Right ventricle myocardium superior (tissue), 1 donor: ENCODE measurements at places on chromosomes 6 and 20.

GRCh38 chr20:49318091-49318429 lies 40.2 kb upstream of the ZNFX1 start:
- no peak for DNase-seq

- peak; percentile 26 for DNase-seq
Measured at GRCh38 chr6:35078896-35079295, 62.2 kb downstream of the TCP11 start.

DNA sequence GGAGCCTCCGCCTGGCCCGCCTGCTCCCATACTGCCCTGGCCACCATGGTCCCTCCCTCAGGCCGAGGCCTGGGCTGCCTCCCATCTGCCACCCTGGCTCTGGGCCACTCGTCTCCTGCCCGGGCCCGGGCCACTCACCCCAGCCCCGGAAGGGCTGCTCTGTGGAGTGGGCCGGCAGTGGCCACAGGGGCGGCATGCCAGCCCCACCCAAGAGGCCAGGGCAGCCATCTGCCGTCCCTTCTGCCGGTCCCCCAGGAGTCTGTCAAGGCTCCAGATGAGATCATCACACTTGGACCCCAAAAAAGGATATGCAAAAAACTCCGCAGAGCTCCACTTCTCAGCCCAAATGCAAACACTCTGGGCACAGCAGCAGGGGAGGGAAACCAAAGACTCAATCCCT lies 23.8 kb upstream of the TLDC2 start:
- peak; percentile 65 for DNase-seq

DNA sequence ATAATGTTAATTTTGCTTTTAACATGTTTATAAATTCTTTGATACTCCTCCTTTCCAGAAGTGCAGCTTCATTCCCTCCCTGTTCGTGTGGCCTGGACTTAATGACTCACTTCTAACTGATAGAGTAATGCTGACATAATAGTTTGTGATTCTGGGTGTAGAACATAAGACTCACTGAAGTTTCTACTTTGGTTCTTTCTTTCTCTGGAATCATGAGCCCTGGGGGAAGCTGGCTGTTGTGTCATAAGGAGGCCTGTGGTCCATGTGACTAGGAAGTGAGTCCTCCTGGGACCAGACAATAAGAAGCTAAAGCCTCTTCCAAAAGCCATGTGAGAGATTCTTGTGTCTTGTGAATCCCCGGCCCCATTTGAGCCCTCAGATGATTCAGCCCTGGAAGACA lies 30.5 kb upstream of the HLA-G start:
- no peak for DNase-seq

- DNase-seq, result no peak
Measured at GRCh38 chr6:39313526-39314272, 520 bp downstream of the KCNK17 start.

DNA sequence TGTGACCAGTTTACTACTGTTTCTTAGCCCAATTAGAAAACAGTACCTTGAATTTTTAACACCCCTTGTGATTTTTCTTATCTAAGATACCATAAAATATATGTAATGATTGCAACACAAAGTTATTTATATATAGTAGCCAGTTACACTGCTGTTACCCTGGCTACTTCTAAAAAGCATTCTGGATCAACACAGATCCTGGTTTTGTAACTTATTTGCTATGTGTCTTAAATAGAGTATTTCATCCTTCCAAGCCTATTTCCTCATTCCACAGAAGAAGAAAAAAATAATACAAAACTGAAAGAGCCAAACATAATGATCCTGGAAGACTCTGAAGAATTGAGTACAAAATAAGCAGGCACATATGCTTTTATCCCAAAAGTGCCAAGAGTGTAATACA lies 19.0 kb upstream of the GSTA4 start:
- DNase-seq, result no peak

DNA sequence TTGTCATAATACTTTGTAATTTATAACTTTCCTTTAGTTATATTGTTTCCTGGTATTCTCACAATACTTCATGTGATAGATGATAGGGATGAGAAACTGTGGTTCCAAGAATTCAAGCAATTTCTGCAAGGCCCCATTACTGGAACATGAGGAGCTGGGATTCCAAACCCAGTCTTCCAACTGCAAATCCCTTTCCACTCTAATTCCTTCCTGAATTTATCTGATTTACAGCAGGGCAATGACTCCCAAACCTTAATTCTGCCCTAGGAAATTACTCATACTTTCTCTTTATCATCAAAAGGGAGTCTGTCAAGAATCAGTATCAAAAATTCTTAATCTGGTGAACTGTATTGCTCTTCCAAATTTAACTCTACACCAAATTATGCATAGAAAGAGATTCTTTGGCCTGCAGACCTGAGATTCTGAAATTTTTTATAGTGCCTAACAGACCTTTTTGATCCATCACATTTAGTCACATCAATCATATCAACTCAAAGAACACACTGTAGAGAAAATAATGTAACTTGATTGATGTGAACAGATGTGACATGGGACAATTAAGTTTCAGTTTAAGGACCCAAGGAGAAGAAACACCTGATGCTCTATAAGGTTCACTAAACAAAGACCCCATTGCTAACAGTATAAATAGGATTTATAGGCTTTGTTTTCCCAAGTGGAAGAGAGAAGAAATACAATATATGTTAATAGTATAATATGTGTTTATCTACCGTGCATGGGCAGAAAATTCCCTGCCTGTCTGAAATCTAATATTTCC lies 41.5 kb upstream of the GJA1 start:
- DNase-seq, result no peak

GRCh38 chr6:125220712-125221111 lies 67.1 kb downstream of the TPD52L1 start:
- peak; percentile 58 for DNase-seq

DNA sequence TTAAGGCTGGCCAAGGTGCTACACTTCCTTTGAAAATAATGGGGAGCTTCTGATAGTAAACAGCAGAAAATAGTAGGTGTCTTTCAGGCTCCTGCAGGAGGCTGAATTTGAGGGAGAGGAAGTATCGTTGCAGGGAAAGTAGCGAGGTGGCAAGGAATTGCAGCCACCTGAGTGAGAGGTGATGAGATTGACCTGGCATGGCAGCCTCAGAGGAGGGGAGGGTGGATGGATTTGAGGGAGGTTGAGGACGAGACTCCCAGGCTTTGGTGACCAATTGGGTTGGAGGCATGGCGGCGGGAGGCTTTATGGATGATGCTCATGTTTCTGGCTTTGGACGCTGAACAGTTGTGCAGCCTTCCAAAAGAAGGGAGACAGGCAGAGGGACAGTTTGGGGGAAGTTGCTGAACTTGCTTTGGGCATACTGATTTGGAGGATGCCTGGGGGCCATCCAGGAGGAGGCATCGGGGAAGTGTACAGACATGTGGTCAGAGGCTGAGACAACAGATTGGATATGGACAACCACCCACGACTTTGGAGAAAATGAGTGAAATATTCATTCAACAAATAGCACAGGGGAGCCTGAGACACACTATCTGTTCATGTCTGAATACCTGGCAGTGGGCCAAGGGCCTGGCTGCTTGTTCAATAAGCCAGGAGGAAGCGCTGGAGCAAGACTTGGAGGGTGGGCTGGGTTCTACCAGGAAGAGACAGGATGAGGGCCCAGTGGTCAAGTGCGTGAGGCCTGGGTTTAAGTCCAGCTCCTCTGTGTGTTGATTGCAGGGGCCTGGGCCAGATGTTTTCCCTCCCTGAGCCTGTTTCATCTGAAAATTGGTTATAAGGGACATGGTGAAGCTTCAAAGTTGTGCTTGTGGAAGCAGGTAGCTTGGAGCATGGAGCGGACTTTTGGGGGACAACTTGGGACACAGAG lies 113.2 kb downstream of the CEBPB start:
- peak; percentile 93 for DNase-seq

GRCh38 chr20:36865076-36865860 lies 10.7 kb upstream of the TLDC2 start:
- DNase-seq, result no peak

DNA sequence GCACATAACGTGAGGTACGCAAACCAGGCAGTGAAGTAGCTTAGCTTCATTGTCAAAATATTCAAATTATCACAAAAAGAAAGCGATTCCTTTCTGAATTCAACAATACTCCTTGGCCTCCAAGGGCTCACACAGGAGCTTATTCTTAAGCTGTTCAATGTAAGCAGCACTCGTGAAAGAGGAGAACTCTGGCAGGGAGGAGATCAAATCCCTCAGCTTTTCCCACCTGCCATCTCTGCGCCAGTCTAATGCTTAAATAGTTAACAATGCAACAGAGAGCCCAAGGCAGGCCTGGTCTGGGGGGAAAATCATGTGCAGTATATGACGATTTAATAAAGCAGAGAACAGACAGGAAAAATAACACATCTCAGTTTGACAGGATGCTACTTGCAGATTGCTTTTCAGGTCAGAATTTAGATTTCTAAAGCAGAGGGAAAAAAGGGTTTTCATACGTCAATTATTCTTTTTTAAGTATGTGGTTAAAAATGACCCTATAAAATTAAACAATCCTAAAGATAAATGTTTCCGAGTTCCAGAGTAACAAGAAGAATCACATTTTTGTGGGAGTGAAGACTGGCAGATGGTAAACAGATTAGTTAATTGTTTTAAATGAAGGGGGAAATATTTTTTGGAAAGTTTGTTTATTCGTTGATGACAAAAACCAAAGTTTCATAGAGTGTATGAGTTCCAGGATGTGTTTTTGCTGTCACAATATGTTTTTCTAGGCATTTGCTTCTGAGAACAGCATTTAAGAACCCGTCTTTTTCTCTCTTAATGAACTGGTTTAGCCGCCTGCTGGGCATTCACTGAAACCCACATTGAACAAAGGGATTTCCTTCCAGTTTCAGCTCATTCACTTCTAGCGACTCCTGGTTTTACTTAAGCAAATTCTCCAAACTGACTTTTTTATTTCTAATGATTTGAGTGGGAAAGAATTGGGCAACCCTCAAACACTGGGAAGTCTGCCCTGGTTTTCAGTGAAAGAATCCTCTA lies 45.9 kb downstream of the PLAGL1 start:
- DNase-seq, result no peak

DNA sequence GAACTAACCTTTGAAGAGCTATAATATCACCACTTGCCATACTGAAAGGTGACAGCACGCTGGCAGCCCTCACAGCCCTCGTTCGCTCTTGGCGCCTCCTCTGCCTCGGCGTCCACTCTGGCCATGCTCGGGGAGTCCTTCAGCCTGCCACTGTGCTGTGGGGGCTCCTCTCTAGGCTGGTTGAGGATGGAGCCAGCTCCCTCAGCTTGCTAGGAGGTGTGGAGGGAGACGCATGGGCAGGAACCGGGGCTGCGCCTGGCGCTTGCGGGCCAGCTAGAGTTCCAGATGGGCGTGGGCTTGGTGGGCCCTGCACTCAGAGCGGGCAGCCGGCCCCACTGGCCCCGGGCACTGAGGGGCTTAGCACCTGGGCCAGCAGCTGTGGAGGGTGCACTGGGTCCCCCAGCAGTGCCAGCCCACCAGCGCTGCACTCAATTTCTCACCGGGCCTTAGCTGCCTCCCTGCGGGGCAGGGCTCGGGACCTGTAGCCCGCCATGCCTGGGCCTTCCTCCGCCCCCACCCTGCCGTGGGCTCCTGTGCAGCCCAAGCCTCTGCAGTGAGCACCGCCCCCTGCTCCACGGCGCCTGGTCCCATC lies 329.7 kb downstream of the LMBRD1 start:
- peak; percentile 29 for DNase-seq

DNA sequence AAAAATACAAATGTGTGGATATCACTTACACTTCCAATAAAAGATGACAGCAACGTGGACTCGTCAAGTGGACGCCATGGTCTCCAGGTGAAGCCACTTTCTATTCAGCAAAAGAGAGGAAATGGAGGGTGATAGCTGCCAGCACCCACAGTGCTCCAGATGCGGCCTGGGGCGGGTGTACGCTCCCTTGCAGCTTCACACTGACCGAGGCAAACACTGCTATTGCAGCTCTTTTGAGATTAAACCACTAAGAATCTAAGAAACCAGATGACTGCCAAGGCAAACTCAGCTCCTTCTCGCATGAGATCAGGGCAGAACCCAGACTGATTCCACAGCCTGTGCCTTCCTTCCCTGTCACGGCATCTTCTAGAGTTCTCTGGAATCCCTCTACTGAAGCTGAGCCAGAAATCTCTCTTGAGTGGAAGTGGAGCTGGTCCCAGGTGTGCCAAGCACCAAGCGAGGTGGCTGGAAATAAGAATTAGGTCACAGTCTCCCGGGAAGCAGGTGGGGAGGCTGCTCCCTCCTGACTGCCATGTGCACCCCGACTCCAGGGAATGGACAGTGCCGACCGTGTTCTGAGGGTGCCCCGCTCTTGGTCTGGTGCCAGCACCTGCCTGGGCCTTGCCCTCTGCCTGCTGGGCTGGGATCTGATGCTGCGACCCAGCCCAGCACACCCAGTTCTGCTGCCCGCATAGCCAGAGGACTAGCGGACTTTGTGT lies 90.1 kb upstream of the AFDN start:
- DNase-seq, result no peak

DNA sequence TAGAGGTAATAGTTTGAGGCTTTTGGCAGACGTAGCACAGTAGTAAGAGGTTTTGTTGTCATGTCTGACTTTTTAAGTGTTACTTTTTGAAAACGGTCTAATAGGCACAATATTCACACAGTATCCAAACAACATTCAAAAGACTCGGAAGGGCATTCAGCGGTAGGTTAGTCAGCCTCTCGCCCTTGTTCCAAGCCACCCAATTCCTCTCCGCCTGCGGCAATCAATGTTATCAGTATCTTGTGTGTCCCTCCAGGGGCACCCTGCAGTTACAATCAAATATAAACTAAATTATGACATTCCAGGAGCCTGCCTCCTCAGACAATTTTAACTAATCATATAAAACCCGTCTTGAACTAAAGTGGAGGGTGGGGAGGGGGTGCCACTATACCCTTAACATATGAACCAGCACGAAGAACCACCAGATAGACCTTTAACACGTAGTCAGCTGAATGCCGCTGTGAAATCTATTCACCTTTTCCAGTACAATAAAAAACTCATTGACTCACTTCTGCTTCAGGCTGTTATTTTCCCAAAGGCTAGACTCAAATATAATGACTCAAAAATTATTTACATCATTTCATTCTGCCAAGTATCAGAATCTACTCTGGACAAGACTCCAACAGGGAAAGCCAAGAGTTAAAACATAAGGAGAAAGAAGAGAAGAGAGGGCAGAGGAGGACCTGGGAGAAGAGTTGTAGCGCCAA lies 1.6 kb downstream of the TENT5A start:
- DNase-seq, result no peak

DNA sequence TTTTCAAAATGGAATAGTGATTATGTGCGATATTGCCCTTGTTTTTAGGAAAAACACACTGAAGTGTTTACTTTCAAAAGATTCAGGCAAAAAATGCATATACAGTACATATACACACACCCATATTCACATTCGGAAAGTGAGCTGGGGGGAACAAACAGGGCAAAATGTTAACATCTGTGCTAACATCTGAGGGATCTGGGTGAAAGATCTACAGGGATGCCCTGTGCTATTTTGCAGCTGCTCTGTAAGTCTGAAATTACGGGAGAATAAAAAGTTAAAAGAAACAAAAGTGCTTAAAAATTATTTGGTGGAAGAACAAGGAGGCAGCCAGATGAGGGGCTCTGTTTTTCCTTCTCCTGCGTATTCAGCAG lies 860 bp downstream of the CST3 start:
- DNase-seq, result no peak
